Posterior cingulate gyrus (tissue), 11 donors: ENCODE measurements at places on chromosomes 5 and 9.

DNA sequence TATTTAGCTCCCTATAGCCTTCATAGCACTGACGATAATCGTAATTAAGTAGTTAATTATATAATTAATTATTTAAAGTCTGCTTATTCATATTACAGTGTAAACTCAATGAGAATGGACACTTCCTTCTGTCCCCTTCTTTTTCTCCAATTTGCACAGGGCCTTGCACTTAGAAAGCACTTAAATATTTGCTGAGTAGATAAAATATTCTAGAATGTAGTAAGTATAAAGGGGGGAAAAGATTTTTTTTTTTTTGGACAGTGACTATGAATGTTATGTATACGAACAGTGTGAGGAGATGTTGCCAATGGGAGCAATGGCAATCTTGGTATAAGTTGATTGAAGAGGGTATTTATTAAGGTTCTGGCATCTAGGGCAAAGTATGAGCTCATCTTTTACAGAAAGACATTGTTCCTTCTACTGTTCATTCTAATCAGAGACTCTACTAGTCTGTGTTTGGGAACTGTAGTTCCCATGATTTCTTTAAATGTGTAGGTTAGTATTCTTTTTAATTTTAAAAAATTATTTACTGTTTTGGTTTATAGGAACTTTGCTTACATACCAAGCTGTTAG, 49.4 kb downstream of the YTHDC2 start:
- DNase-seq: no peak

DNA sequence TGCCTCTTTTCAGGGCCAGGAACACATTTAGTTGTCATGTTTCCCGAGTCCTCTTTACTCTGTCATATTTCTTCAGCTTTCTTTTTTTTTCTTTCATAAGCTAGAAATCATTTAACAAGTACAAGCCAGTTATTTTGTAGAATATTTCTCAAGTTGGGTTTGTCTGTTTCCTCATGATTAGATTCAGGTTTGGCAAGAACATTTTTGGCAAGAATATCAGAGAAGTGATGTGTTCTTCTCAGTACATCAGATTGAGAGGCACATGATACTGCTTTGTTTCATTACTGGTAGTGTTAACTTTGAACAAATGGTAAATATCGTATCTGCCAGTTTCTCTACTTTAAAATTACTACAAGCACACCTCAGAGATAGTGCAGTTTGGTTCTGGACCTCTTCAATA, 45.1 kb downstream of the PCSK5 start:
- no peak for DNase-seq

GRCh38 chr5:114419067-114419388, 57.2 kb downstream of the KCNN2 start:
- no peak for DNase-seq

GRCh38 chr5:52846182-52846842, 58.6 kb downstream of the ITGA1 start:
- no peak for DNase-seq

- DNase-seq: no peak
Measured at GRCh38 chr5:67483453-67484030, 286.9 kb upstream of the CD180 start.

DNA sequence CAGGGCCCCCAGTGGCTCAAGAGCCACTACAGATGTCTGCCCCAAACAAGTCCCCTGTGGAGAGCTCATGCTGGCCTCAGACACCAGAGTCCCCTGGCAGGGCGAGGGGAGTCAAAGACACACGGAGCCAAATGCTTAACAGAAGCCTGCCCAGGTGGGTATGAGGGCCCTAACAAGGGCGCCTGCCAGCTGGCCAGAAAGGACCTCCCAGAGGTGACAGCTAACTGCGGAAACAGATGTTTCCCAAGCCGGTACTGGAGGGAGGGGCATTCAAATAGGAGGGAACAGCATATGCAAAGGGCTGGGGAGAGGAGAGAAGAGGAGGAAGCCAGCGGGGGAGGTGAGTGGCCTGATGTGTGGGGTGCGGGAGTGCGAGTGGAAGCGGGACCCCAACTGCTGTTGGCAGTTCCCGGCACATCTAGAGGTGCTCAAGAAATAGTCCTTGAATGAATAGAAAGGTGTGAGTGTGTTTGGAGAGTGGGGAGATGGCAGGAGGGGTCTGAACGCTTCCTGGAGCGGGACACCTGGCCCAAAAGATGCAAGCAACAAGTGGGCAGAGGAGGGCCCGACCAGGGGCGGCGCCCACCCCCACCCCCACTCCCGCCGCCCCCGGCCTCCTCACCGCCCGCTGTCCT, 824 bp downstream of the MXD3 start:
- DNase-seq: no peak

GRCh38 chr5:178221282-178221681, 11.3 kb downstream of the PHYKPL start:
- DNase-seq: no peak

GRCh38 chr9:33202552-33203201, 35.5 kb upstream of the B4GALT1 start:
- no peak for DNase-seq

DNA sequence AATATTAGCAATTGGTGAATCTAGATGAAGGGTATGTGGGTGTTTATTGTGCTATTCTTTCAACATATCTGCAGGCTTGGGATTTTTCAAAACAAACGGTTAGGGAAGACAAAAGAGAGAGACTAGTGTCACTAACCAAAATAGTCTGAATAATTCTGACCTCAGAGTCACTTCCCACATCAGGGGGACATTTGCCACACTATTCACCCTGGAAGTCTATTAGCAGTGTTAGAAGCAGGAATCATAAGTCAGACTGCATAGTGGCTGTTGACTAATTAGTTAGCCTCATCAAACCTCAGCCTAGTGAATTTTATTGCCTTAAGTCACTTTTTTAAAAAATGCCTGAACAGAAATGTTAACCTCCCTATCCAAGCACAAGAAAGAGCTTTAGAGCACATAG, 169.2 kb upstream of the RGMB start:
- no peak for DNase-seq

DNA sequence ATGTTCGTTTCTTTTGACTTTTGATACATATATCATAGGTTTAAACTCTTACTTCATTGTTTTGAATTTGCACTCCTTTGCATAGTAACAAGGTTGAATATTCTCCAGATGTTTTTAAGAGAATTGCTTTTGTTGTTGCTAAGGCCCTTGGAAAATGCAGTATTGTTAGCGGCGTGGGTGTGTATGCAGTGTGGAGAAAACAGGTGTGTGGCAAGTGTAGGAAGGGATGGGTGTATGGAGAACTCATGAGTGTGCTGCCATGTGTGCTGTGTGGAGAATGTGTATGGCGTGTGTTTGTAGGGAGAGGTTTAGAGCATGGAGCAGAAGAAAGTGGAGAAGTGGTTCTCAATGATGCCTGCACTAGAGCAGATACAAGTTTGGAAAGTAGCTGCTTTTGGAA, 87.3 kb downstream of the WWC1 start:
- DNase-seq: no peak

- DNase-seq: no peak
Measured at GRCh38 chr9:105039175-105039799, 111.3 kb upstream of the ABCA1 start.

DNA sequence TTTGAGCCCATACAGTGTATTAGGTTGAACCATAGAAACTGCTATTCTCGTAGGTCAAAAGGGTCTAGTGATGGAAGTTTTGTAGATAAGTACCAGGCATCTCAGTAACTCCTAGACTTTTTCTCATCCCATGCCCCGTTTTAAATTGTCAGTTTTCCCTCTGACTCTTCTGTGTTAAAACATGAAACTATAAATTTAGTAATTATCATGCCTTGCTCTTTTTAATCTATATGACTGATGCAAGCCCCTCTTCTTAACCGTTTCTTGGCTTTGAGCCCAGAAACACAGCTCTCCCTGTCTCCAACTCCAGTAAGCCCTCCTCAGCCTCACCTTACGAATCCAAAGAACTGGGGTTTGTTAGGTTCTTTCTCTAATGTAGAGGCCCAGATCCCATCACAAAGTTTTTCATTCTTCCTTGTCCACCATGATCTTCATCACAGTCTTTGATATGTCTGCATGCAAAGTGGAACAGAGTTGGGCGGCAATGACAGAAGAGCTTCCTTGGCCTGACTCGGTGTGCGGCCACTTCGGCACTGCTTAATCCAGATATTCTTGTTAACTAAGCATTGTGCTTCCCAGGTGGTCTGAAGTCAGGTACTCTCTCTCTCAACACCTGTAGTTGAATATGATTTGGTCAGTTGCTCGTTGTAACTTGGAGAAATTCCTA, 21.1 kb downstream of the RGMB start:
- DNase-seq: no peak

- DNase-seq: no peak
Measured at GRCh38 chr5:150516011-150516410, 8.1 kb downstream of the NDST1 start.

- no peak for DNase-seq
Measured at GRCh38 chr5:135243556-135244285, 155.3 kb downstream of the MACROH2A1 start.

GRCh38 chr5:159316519-159317383, 13.5 kb downstream of the IL12B start:
- DNase-seq: no peak

GRCh38 chr9:100375658-100376057, 22.9 kb upstream of the TEX10 start:
- DNase-seq: no peak

DNA sequence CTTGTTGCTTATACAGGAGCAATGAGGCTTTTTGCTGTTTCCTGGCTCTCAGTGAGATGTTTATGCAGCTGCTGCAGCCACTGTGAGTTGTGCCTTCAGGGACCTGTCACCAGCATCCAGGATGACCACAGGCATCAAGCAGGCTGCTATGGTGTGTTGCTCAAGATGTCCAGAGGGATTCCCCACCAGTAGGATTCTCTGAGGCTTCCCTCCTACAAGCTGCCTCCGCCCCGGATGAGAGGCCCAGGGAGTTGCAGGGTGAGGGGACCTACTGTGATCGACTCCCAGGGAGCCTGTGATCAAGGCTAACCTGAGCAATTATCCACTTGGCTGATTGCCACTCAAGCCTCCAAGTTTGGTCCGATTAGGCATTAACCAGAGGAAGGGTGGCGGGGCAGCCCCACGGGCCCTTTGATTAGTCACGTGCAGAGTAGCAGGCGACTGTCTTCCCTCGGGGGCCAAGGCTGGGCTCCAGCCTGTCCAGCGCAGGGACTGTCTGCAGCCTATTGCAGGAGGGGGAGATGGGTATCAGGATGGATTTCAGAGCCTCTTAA, 1.8 kb upstream of the FAT2 start:
- no peak for DNase-seq

- no peak for DNase-seq
Measured at GRCh38 chr5:154576429-154576806, 98.4 kb upstream of the HAND1 start.

- DNase-seq: no peak
Measured at GRCh38 chr5:65111961-65112658, 343.4 kb downstream of the CWC27 start.

DNA sequence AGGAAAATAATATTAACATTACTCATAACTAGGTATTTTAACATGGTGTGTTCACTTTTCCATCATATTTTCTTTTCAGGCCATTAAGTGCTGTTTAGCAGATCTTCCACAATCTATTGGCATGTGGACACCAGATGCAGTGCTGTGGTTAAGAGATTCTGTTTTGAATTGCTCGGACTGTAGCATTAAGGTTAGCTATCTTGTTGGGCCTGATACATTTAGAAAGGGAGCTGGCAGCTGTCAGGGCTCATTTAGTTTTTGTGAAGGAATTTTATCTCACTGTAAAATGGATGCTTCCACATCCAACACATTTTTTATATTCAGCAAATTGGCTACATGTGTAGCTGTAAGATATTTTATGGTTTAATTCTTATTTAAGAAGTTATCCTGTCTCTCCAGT, 20.7 kb upstream of the TMOD1 start:
- no peak for DNase-seq

- no peak for DNase-seq
Measured at GRCh38 chr5:164627021-164627420, 1121.6 kb downstream of the MAT2B start.

GRCh38 chr5:14069021-14069420, 74.1 kb upstream of the TRIO start:
- no peak for DNase-seq

- DNase-seq: no peak
Measured at GRCh38 chr9:75181750-75182149, 93.4 kb downstream of the OSTF1 start.

- no peak for DNase-seq
Measured at GRCh38 chr5:143716881-143717280, 95.1 kb upstream of the HMHB1 start.

DNA sequence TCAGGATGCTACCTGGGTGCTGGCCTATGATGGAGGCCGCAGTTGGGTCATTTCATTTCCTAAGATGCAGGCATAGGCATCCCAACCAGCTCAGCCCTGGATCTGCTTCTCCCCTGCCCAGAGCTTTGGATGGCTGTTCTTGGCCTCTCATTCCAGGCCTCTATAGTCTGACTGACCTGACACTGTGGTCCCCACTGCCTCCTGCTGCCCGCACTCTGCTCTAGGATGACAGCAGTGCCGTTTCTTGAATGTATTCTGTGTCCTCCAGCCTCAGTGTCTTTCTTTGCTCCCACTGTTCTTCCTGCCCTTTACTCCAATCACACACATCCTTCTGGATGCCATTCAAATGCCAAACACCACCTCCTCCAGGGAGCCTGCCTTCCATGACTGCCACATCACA, 235.7 kb downstream of the HSPA4 start:
- peak; percentile 28 for DNase-seq

GRCh38 chr5:143585970-143586369, 182.5 kb upstream of the NR3C1 start:
- no peak for DNase-seq

- DNase-seq: no peak
Measured at GRCh38 chr5:126503602-126504104, 80.4 kb downstream of the GRAMD2B start.

GRCh38 chr9:136960212-136960937, 8.3 kb downstream of the LCN12 start:
- DNase-seq: no peak

GRCh38 chr5:36691696-36692371, 85.4 kb downstream of the SLC1A3 start:
- no peak for DNase-seq

DNA sequence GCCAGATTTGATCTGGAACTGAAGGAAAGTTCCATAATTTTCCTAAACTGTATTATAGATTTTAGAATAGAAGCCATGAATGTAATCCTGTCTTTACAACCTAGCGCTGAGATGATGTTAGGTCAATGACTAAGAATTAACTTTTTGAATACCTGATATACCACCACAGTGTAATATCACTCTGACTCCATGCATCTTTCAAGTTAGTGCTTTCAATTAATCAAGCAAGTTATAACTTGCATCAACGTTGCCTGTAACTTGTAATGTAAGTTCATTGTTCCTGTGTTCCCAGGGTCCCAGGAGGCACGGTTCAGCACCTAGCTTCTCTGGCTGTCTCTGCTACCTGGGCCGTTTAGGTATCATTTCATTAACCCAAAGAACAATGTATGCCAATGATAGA, 139.3 kb downstream of the CSNK1G3 start:
- DNase-seq: no peak

GRCh38 chr9:108759399-108759798, 96.4 kb downstream of the ACTL7B start:
- DNase-seq: no peak

DNA sequence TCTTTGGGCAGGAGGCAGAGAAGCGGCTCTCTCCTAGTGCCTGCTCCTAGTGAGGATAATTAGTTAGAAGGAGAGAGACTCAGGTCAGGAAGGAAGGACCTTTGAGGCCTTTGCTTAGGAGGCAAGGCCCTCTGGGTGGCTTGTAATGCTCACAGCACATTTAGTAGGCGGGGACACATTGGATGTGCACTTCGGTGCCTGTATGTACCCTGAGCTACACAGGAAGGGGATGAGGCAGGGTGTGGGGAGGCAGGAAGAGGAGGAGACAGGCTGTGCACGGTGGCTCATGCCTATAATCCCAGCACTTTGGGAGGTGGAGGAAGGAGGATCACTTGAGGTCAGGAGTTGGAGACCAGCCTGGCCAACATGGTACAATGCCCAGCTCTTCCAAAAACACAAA, 7.2 kb upstream of the LCN2 start:
- no peak for DNase-seq
